Fibroblast of the aortic adventitia (primary cell): ENCODE measurements at places on chromosomes 16 and 17.

DNA sequence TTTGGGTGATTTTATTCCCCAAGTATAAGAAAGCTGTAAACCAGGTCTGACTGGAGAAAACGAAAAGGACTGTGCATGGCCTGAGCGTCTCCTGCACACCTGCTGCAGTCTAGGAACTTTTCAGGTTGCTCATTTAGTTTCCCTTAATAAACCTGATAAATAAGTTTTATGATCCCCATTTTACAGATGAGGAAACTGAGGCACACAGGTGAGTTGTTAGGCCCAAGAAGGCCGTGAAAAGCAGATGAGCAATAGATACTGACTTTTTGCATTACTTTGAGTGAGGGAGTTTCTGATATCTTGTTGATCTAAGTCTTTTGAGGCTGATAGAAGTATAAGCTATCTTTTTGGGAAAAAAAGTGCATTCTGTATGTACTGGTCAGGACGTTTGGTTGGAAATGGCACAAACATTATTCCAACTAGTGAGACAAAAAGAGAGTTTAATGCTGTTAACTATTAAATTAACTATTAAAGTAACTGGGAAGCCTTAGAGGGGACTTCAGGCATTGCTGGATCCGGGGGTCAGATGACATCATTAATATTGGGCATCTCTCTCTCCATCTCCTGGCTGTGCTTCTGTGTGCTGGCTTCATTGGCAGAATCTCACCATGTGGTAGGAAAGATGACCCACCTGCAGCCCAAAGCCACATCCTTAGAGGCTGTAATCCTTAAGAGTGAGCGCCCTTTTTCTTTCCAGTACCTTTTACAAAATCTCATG is 163.4 kb downstream of the CMIP start:
- no peak for DNase-seq

DNA sequence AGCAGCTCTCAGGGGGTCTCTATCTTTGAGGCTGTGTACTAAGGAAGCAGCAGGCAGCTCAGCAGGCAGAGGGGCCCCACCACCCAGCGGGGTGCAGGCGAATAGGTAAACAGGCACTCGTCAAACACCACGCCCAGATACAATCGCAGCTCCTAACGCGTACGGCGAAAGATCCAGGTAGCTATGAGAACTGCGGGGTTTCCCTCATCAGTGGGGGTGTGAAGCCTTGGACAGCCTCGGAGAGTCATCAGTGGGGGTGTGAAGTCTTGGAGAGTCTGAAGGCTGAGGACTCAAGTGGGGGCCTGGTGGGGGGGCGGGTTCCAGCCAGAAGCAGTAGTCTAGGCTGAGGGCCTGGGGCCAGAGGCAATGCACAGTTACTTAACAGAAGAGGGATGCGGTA is 69.0 kb downstream of the RTN4RL1 start:
- DNase-seq, result no peak

DNA sequence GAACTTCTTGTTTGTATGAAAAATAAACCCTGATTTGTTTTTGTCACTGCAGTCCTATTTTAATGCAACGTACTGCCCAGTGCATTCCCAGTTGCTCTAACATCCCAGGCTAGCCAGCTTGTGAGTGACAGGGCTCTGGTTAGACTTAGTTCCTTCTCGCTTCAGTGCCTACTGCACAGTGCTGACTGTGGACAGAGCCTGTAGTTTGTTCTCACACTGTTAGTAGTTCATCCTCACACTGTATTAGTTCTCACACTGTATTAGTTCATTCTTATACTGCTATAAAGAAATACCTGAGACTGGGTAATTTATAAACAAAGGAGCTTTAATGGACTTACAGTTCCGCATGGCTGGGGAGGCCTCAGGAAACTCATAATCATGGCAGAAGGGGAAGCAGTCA is 116.6 kb upstream of the SALL1 start:
- no peak for DNase-seq

GRCh38 chr16:23016368-23016767 is 132.9 kb downstream of the USP31 start:
- DNase-seq, result no peak

DNA sequence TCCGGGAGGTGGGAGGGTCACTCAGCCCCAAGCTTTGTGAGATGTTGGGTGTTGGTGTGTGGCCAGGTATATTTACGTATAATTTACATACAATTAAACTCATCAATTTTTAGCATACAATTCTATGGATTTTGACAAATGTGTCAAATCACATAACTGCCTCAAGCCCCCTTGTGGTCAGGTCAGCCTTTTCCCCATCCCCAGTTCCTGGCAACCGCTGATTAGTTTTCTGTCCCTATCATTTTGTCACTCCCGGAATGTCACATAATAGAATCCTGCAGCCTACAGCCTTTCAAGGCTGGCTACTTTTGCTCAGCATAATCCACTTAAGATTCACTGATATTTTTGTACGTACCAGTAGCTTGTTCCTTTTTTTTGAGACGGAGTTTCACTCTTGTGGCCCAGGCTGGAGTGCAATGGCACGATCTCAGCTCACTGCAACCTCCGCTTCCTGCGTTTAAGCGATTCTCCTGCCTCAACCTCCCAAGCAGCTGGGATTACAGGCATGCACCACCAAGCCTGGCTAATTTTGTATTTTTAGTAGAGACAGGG is 19.3 kb upstream of the RAI1 start:
- no peak for DNase-seq

DNA sequence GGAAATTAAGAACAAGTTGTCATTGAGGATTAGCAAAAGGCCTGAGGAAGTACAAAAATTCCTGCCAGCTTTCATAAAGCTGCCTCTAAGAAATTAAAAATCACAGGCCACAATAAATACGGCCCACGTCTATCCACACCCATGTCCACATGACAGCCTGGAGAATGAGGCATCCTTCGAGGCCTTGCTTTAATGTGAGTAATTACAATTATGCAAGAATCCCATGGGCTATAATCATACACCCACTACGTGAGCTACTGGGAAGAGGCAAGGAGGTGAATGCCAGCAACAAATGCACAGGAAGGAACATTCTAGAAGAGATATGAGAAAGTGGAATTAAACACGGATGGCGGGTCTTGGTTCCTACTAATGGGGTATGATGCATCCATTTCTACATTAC is 65.4 kb upstream of the ZFHX3 start:
- DNase-seq, result peak; percentile 27

GRCh38 chr16:56930486-56931270 is 1.3 kb upstream of the HERPUD1 start:
- no peak for DNase-seq

GRCh38 chr16:20099375-20099774 is 25.7 kb upstream of the GPR139 start:
- DNase-seq, result no peak

DNA sequence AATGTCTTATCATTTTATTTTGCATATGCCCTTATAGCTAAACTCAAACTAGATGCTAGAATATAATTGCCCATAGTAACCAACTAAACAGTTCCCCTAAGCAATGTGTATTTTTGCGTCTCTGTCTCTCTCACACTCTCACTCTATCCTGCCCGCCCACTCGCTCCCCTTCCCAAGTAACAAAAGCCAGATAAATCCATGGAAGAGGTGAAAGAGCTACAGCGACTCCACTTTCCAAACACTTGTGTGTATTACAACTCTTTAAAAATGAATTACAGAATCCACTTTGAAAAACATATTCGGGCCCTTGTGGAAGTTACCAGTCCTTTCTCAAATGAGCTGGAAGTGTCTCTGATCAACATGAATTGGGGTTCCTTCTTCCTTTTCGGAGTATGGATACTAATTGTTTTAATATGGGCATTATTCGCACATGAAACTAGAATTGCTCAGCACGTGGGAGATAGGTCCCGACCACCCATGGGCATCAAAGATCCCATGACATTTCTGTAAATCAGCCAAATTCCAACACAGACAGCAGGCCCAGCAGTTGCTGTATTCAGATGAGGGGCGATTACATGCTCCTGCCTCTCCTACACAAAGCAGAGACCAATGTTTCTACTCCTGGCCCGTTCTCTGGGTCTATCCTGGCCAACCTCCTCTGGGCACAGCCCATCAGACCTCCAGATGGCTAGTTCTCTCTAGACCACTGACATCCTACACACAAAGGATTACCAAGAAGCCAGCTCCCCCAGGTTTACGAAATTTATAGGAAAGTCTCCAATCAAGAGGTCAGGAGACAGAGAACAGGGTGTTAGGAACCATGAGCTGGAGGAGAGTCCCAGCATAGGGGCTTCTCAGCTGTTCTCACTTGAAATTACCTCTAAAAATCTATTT is 121.5 kb downstream of the ZFHX3 start:
- DNase-seq, result no peak

DNA sequence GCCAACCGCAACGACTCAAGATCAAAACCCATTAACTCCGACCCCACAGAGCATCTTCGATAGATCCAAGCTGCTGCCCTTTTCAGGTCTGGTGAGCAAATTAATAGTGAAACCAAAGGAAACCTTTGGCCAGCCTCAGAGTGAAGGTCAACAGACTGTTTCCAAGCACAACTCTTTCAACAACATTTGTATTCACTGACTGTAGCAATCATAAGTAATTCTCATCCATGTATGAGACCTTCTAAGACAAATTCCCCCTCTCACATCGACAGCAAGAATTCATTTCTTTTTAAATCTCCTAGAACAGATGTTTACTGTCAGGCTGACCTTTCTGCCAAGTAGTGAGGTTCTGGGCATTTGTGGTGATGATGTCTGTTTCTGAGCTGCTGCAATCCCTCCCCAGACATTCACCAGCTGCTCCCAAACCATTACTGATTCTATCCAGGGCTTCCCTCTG is 64.2 kb downstream of the SLC39A11 start:
- DNase-seq, result peak; percentile 75

GRCh38 chr16:11819798-11820197 is 22.7 kb upstream of the ZC3H7A start:
- DNase-seq, result no peak

DNA sequence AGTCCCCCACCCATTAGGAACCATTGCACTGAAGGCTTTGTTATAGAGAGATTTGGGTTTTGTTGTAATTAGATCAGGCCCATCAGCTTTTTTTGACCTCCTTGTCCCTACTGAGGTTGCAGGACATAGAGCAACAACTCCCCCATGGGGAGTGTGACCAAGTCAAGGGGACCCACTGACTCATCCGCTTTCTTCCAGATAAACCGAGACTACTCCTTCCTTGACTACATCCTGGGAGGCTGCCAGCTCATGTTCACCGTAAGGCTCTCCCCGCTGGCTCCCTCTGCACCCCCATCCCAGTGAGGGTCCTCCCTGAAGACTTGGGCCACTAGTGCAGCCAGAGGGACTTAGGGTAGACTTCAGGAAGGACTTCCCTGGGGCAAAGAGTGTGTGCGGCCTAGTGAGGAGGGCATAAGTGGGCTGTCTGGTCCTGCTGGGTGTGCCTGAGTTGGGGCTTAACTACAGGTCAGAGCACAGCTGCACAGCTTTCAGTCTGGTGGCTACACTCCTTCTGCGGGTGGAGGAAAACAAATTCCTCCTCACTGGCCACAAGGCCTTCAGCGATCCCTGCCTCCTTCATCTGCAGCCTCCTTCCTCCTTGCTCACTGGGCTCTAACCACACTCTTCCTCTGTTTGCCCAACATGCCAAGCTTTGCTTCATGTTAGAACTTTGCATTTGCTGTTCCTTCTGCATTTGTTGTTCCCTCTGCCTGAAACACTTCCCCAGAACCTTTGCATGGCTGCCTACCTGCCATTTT is 31.0 kb downstream of the CPNE2 start:
- no peak for DNase-seq

- DNase-seq, result peak; percentile 22
Observed at GRCh38 chr16:89256651-89257254, 39.2 kb downstream of the ZNF778 start.

GRCh38 chr16:89365044-89365467 is 125.3 kb downstream of the ANKRD11 start:
- peak; percentile 85 for DNase-seq

DNA sequence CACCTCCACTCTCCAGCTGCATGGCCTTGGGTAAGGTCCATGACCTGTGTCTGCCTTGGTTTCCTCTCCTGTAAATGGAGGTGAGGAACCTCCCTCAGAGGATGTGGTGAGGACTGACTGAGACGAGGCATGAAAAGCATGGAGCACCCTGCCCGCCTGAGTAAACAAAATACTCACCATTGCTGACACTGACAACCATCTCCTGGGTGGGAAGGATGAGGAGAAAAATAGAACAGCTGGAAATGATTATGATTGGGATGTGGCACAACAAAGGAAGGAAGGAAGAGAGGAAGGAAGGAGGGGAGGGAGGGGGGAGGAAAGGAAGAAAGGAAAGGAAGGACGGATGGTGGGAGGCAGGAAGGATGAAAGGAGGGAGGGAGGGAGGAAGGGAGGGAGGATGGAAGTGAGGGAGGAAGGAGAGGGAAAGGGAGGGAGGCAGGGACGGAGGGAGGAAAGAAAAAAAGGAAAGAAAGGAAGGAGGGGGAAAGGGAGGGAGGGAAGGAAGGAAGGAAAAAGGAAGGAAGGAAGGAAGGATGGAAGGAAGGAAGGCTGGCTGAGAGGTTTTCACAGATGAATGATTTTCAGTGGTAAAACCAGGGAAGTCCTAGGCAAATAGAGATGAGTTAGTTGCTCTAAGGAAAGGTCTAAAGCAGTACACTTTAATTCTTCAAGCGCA is 276.5 kb upstream of the XYLT1 start:
- DNase-seq, result no peak

DNA sequence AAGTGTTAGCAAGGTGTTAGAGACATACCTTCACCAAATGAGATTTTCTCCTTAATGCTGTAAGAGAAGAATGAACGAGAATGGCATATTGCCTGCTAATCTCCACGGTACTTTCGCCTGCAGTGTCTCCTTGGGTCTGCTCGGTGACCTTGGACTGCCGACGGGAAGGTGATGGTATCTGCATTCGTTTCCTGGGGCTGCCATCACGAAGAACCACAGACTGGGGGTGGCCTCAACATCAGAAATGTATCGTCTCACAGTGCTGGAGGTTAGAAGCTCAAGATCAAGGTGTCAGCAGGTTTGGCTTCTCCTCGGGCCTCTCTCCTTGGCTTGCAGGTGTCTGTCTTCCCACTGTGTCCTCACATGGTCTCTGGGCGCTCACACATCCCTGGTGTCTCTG is 86.3 kb upstream of the TNRC6C start:
- no peak for DNase-seq

DNA sequence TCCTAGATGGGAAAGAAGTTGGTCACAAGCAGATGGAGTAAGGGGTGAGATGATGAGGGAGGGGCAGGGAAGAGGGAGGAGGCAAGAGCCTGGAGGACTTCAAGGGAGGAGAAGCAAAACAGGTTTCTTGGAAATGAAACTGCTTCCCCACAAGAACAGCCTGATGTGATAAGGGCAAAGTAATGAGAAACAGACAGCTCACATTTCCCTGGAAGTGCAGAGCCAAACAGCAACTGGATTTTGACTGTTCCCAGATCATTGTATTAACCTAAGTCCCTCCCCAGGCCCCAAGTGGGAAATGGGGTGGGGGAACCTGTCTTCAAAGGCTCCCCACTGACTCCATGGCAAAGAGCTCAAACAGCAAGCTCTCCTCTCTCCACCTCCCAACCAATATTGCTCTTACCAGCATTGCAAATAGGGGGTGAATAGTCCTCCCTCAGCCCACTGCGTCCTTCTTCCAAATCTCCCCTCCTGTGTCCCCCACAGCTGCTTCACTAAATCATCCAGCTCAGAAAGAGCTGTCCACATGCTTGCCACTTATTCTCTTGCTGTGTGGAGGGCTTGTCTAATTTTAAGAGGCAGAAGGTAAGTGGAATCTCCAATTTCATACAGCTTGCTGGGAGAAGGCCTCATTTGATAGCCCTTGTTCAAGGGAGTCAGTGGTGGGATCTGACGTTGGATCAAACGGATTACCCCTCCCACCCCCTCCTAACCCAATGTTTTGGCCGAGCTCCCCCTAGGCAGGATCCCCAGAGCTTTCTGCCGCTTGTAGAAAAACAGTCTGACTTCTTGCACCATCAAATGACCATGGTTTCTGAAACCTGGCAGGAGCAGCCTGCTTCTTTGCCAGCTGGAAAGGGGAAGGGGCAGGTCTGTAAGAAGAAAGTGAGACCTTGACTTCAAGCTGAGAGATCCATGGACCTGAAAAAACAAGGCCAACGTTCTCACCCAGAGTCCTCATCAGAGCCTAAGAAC is 56.3 kb upstream of the SMIM36 start:
- peak; percentile 82 for DNase-seq
